ENCODE measurements at places on chromosomes 3 and 15.
A peak's percentile ranks its signal among the peaks of the same experiment; 100 is the strongest.

DNA sequence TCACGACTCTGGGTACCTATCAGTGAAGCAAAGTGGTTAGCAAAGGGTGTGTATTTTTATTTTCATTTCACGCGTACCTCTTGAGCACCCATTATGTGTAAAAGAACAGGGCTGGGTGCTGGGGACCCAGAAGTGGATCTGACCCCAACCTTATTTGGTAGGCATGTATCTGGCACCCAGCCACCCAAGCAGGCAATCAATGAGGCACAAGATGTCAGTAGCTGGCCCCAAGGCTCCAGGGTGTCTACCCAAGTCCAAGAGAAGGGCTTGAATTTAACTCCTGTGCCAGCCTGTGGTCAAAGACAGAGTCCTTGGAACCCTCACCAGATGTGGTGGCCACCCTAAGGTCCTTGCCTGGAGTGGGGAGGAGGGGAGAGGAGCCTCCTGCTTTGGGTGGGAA lies 5.7 kb downstream of the PLEKHO2 start:
- DNase-seq = no peak

GRCh38 chr15:30650012-30650929 lies 24.3 kb downstream of the ARHGAP11B start:
- no peak for DNase-seq

DNA sequence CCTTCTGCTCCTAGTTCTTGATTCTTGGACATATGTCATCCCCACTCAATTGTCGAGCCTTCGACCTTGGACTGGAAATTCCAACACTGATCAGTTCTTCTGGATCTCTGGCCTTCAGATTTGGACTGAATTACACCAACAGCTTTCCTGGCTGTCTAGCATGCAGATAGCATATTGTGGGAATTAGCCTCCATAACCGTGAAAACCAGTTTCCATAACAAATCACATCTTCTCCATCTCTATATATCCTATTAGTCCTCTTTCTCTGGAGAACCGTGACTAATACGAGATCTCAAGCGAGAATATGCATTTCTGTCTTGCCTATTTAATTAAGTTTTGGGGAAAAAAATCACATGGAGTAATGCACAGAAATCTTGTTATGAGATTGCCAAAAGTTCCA lies 8.8 kb upstream of the BCHE start:
- DNase-seq = no peak

GRCh38 chr3:69542089-69542804 lies 156.4 kb upstream of the FRMD4B start:
- DNase-seq = no peak

GRCh38 chr3:79285380-79285779 lies 482.4 kb downstream of the ROBO1 start:
- no peak for DNase-seq

DNA sequence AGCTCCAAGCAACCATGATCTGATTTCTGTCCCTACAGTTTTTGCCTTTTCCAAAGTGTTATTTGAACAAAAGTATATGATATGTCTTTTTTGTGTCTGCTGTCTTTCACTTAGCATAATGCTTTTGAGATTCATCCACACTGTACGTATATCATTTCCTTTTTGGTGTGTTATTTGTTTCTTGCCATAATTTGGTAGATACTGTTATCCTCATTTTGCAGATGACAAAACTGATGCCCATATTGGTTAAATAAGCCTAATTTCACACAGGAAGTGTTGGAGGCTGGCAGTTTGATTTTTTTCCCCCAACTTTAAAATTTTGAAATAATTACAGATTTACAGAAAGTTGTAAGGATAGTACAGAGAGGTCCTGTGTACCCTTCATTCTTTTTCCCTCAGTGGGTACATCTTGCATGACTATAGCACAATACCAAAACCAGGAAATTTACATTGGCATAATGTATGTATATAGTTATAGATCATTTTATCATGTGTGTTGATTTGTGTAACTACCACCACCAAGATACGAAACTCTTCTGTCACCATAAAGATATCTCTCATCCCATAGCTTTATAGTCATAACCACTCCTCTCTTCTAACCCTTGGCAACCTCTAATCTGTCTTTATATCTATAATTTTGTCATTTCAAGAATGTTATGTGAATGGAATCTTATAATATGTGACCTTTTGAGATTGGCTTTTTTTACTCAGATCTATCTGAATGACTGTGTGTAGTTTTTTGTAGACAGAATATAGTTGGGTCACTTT lies 55.6 kb downstream of the RASA2 start:
- DNase-seq = no peak

DNA sequence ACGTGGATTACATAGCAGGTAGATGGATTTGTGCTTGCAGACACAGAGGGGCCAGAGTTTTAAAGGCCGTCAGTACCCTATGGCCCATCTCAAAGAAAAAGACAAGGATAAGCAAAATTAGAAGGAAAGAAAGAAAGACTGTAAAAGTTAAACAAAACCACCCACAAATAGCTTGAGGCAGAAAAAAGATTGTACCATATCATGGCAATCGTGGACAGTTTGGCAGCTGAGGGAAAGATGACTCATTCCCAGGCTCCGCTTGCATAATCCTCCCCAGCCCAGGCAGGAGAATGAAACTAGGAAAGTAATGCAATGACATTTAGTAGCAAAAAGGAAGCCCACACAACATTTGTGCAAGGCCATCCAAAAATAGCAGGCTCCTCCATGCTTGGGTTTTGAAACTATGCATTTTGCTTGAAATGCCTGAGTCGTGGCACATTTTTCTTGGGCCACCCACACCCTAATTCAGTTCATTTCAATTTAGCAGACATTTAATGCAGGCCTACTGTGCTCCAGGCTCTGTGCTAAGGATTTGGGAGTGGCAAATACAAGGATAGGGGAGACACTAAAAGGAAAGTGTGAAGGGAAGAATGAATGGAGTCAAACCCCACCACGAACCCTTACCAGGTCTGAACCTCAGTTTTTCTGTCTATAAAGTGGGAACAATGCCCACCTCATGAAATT lies 40.9 kb upstream of the SMAD3 start:
- no peak for DNase-seq

DNA sequence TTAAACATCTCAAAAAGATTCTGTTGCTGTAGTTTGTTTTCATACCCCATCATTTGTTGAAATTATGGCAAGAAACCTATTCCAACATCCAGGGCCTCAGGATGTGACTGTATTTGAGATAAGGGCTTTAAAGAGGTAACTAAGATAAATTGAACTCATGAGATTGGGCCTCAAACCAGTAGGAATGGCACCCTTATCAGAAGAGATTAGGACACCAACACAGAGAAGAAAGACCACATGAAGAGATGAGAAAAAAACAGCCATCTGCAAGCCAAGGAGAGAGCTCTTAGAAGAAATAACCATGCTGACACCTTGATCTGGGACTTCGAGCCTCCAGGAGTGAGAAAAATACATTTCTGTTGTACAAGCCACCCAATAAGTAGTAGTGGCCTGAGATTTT lies 157.7 kb downstream of the CGGBP1 start:
- DNase-seq = no peak

GRCh38 chr3:39237027-39237426 lies 42.8 kb downstream of the CX3CR1 start:
- DNase-seq = no peak

DNA sequence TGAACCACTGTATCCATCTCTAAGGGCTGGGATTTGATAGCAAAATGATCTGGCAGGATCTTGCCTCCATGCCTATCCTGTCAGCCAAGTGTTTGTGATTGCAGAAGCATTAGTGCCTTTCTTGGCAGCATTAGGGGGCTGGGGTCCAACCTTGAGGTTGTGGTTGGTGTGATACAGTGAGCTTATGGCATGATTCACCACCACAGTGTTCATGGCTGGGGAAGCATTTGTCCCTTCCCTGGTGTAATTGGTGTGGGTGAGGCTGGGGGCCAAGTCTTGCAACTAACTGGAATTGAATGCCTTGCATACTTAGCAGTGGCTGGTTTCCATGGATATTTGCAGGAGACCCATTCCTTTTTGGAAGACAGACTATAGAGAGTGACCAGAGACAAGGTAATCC lies 271.0 kb upstream of the TBL1XR1 start:
- DNase-seq = no peak

DNA sequence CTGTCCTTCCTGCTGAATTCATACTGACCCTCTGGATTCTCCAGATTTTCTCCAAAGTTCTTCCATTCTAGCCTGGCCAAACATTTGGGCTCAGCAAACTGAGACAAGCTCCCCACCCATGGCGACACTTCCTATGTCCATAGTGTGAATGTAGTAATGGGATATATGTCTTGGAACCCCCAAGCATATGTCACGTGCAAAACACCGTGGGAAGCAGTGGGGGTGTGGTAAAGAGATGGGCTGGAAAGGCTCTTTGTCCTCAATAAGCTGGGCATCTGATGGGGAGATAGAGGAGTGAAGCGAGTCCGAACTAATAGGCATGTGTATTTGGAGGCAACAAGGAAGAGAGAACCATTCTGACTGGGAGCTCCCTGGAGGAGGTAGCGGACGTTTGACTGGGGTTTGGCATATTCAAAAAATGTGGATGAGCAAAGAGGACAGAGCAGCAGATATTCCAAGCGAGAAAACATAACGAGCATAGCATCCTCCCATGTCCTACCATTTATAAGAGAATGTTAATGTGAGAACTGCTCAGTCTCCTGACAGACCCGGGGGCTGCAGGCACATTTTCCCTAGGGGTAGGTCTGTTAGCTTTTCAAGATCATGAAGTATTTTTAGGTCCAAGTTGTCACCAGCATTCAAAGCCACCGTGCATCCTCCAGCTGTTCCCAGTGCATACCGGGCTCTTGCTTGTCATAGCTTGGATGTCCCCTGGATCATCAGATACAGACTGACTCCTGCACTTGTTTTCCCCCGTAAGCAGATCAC lies 25.6 kb downstream of the TPM1 start:
- DNase-seq = no peak

DNA sequence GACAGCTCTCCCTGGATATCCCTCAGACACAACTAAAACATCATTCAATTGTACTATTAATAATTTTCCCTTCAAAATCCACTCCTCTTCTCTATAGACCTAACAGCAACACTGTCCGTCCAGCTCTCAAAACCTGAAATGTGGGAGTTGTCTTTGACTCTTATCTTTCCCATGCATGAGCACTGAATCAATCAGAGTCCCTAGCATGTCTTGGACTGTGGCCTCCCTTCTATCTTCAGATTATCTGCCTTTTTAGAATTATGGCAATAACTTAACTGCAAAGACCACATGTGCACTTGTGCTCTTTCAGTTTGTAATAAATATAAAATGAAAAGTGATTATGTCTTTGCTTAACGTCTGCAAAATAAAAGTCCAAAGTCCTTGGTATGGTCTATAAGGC lies 107.0 kb downstream of the UBE3A start:
- DNase-seq = no peak

- DNase-seq = no peak
Measured at GRCh38 chr3:154775821-154776548, 304.1 kb upstream of the MME start.

DNA sequence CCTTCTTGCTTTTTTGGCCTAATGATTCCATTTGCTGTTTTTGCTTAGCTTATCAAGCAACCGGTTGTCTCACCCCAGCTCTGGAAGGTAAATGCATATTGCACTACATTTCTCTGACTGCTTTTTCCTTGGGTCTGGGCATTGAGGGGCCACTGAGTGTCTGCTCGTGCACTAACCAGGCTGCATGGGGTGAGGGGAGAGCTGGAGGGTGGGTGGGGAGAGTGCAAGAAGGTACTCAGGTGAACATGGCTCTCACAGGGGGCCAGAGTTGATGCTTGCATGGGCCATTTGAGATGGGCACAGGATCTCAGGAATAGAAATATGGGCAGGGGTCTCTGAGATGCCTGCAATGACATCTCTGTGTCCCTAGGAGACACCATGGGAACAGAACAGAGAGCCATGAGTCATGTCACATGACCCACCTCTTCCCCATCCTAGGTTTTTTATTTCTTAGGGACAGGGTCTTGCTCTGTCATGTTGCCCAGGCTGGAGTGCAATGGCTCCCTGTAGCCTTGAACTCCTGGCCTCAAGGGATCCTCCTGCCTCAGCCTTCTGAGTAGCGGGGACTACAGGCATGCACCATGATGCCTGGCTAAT lies 6.2 kb downstream of the ALPK3 start:
- no peak for DNase-seq

GRCh38 chr3:122014741-122015140 lies 7.3 kb downstream of the ILDR1 start:
- DNase-seq = no peak

DNA sequence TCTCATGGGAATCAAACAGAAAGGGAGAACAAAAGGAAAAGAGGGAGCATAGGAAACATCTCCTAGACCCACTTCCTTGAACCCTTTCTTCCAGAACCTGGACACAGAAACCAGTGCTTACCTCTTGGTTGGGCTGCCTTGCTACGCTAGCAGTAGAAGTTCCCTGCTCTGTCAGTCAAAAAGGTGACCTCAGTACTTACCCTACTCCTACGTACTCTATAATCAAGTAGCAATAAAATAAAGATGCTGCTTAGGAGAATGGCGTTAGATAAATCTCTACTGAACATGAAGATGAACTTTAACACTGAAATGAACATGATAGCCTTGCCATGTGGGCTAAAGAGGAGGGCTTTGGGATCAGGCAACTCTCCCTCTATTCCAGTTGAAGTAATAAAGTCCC lies 7.4 kb downstream of the VEPH1 start:
- no peak for DNase-seq

GRCh38 chr15:74217907-74218885 lies 15.6 kb upstream of the STRA6 start:
- no peak for DNase-seq

- no peak for DNase-seq
Measured at GRCh38 chr15:48096813-48097212, 24.0 kb upstream of the SLC24A5 start.

DNA sequence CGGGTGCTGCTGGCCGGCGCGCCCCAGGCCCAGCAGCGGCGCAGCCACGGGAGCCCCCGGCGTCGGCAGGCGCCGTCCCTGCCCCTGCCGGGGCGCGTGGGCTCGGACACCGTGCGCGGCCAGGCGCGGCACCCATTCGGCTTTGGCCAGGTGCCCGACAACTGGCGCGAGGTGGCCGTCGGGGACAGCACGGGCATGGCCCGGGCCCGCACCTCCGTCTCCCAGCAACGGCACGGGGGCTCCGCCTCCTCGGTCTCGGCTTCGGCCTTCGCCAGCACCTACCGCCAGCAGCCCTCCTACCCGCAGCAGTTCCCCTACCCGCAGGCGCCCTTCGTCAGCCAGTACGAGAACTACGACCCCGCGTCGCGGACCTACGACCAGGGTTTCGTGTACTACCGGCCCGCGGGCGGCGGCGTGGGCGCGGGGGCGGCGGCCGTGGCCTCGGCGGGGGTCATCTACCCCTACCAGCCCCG lies 777 bp downstream of the LOXL1 start:
- DNase-seq = peak; percentile 44

All from stimulated activated CD4-positive, alpha-beta T cell treated with anti-CD3 and anti-CD28 coated beads, Interleukin-4, amount 100 ng/mL, for 1 hour (primary cell).